Right forelimb (tissue), 1 donor: ENCODE measurements at places on chromosomes 7 and 10.

DNA sequence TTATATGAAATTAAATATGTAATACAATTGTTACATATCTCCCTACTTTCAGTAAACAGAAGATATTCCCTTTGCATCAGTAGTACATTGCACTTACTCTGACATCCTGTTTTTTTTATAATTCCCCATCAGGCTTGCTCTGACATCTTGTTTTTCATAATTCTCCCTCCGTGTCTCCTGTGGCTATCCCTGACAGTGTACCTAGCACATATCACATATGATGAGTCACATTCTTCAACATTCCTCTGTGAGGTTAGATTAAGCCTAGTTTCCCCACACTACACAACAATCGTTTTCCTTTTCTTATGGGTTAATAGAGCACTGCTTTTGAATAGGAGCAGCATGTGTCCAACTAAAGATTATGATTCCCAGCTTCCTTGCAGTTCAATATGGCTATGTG lies 250.6 kb upstream of the NPVF start:
- DNase-seq, result no peak

- DNase-seq, result peak; percentile 35
Measured at GRCh38 chr10:43233601-43234430, 33.0 kb downstream of the RASGEF1A start.

- no peak for DNase-seq
Measured at GRCh38 chr10:78483641-78484040, 450.0 kb downstream of the RPS24 start.

DNA sequence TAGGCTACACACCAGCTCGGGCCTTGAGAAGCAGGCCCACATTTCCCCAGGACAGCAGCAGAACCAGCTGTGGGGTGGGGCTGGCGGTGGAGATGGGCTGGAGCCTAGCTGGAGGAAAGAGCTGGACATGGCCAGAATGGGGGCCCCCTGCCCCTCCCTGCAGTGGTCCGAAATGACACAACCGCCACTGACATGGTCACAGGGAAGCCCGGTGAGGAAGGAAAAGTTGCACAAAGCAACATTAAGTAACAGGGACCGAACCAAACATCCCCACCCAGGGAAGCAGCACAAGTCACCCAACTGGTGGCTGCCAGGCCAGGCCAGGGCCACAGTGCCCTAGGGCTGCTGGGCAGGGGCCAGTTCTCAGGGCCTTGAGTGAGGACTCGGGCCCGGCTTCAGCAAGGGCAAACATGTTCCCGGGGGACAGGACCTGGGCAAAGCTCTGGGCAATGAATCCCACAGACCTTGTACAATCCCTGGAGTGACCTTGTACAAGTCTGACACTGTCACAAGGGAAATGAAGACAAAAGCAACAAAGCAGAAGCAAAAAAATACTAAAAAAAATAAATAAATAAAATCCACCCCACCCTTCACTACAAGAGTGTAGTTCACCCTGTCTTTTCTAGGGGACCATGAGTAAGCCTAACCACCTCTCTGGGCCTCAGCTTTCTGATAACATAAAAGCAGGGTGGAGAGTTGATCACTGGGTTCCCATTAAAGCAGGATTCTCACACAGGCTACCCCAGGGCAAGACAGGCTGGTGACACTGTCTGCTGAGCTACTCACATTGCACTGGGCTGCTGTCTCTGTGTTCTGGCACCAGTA lies 33.0 kb downstream of the PSAP start:
- no peak for DNase-seq

DNA sequence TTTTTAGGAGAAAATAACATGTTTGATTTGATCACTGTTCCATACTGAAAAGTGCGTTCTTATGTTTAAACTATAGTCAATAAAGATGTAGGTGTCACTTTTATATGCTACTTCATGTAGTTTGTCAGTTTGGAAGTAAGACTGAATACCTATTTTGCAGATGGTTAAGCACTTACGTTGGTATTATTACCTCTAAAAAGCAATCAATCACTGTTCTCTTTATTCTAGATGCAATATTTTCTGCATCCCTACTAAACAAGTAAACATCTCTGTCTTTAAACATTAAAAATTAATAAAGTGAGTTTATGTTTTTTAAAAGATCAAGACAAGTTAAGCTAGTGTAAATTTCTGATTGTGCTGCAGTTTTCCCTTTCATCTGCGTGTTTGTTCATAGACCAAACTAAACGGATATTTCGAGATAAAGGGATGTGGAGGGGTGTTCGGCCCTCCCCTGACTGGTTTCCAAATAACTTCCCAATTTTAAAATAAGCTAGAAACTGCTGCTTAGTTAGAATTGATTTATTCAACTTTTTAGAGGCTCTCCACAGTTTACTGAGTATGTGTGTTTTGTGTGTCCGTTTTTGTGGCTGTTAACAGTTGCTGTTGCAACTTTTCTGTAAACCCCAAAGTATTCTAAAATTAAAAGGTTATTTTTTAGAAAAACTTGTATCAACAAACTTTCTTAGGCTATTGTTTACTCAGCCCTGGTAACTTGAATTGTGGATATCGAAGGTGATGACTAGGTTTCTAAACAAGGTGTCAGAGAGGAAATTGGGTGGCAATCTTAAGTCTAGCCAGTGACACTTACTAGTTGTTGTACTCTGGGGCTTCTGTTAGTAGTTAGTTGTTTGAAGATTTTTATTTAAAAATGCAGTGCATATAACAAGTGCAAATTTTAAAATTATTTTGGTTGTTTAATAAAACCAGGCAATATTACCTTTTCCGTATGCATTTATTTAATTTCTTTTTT lies 974 bp downstream of the KIF11 start:
- DNase-seq, result no peak

DNA sequence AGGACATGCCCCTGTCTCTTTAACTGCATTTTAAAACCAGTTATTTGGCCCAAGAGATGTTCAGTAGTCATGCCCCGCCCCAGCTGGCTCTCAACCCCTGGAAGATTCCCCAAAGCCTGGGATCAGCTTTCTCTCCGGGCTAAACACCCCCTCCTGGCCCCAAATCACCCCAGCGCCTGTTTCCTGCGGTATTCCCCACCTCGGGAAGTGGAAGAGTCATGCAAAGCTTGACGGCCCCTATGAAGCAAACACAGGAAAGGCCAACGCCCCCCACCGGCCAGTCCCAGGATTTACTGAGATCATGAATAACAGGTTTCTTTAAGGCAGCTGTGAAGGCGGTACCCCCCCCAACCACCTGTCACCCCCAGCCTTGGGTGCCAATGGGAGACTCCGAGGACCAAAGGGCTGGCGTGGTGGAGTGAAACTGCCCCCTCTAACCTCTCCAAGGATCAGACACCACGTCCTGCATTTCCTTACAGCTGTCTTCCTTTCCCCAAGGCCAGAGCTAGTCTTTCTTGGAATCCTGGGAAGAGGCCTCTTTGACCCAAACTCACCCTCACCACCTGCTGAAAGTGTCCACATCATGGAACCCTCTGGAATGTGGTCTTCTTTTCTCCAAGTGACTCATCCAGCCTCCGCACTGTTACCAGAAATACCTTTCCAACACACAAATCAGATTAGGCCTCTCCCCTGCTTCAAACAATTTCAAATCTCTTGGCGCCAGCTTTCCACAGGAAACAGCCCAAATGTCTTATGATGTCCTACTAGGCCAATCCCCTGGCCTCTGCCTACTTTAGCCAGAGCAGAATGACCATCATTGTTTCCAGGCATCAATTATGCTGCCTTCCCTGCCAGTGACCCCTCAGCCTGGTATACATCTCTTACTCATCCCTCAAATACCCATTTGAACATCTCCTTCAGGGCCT lies 301.5 kb downstream of the ZEB1 start:
- peak; percentile 82 for DNase-seq

GRCh38 chr7:8781166-8781565 lies 347.8 kb downstream of the NXPH1 start:
- no peak for DNase-seq

DNA sequence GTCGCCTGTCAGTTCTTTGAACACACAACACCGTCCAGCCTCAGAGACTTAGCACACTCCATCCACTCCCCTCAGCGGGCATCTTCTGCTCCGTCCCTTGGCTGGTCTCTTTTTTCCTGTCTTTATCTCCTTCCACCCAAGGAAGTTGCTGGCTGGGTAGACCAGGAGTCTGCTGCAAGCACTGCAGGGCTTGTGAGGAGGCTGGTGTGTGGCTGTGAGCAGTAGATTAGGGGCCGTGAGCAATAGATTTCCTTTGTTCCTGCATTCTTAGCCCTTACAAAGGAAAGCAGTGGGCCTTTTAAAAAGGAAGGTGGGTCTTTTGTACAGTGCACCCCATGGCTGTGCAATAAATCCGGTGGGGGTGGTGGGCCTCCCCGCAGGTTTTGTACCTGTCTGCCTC lies 100.3 kb upstream of the BTBD16 start:
- no peak for DNase-seq

GRCh38 chr7:71171476-71171875 lies 39.5 kb downstream of the GALNT17 start:
- DNase-seq, result no peak

DNA sequence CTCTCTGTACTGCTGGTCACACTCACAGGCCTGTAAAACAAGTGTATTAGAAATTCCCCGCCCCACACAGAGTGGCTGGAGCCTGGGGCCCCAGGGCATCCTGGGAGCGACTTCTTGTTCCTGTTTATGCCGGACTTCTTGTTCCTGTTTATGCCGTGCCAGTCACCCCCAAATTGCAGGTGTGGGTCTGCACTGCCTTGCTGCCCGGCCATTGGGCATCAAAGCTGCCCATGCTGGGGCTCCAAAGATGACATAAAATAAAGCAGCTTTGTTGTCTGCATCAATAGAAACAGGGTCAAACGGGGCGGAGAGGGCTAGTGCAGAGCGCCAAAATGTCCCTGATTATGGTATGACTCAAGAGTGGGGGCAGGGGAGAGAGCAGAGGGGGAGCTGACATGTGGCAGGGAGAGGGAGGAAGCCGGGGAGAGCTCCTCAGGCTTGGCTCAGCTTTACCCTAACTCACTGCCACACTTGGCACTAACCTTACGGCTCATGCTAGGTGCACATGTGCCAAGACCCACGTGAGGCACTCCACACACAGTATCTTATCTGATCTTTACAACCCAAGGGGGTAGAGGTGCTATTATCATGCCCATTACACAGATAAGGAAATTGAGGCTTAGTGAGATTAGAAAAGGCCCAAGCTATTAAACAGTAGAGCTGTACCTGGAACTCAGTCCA lies 98.4 kb downstream of the PIP4K2A start:
- DNase-seq, result no peak

GRCh38 chr10:121616291-121616690 lies 18.0 kb upstream of the FGFR2 start:
- DNase-seq, result no peak

GRCh38 chr10:69065406-69066361 lies 22.2 kb upstream of the SRGN start:
- DNase-seq, result no peak

- DNase-seq, result no peak
Measured at GRCh38 chr10:22229802-22230157, 12.0 kb upstream of the EBLN1 start.

DNA sequence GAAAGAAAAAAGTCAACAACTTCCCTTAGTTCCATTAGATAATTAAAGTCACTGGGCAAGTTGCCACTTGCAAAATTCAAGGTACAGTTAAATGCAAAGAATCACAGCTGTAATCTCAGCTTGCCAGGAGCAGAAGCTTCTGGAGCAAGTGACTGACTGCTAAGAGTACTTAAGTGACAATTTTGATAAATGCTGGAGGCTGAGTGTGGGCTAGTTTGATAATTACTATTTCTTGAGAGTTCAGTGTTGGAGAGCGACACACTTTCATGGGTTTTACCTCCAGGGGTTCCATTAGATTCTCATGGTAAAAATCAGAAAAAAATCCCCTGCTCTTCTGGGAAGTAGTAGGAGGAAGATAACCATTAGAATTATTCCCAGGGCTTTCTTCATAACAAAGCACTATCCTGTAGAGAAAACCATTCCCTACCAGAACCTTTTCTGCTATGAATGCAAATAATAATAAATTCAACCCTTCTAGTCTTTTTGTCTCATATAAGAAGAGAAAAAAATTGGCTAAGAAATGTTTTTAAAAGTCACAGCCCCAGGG lies 486.3 kb downstream of the POM121L12 start:
- no peak for DNase-seq

DNA sequence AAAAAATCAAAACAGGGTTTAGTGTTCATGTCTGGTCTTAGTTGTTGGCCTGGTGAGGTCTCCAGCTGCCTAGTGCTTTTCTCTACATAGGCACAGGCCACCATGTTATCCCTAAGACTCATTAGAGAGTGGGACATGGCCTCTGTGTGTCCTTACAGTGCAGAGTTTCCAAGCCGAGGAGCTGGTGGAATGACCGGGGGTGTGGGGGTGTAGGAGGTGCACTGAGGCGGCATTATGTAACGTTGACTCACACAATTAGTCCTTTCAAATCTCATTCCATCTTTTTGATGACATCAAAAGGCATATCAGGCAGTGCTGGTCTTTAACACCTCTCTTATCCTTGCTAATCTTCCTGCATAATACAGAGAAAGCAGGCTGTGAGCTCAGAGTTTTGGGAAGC lies 71.3 kb downstream of the MTPN start:
- no peak for DNase-seq

DNA sequence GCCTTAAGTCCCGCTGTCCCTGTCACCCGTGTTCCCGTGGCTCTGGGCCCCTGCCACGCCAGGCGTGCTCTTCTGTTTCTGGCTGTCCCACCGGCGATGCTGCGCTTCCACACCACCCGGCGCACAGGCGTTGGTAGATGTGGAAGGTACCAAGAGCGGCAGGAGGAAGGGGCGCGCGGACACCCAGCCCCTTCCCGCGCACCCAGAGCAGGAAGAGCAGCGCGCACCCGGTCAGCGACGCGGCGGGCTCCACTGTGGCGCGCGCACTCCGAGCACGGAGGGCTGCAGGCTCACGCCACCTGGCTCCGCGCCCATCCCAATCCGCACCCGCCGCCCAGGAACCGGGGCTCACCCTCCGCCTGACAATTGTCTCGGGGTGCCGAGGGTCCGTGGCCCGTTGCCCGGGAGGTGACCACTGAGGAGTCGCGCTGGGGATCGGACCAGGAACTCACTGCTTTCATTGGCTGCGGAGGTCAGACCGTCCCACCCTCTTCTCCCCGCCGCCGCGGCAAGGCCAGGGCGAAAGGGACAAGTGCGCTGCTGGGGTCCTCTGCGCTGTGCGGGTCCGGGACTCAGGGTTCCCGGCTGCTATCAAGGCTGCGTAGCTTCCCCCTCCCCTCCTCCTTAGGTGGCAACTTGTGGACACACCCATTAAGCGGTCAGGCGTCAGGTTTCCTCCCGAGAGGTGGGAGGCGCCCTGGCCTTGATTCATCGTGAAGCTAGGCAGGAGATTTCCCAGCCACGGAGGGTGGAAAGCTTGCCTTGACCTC lies 121.6 kb upstream of the ZNF92 start:
- DNase-seq, result peak; percentile 77

GRCh38 chr10:77030974-77031373 lies 606.6 kb downstream of the KCNMA1 start:
- DNase-seq, result no peak

GRCh38 chr7:47666164-47666862 lies 84.4 kb upstream of the TNS3 start:
- DNase-seq, result no peak

DNA sequence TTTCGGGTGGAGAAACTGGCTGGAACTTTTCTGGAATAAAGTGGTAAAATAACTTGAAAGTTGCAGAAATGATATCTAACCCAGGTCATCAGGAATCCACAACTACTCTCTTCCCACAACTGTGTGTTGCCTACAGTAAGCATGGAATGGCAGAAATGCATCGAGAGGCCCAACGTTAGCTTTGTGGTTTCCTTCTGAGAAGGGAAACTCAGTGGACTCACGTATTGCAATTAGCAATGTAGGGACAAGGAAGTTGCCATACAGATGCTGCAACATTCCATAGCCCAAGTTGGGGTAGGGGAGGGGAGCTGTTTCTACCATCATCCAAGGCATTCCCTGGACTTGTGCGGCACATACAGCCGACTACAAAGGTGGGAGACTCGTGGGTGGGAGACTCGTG lies 1.9 kb downstream of the PON1 start:
- DNase-seq, result no peak
